ENCODE measurements at places on chromosomes 6 and 20.

DNA sequence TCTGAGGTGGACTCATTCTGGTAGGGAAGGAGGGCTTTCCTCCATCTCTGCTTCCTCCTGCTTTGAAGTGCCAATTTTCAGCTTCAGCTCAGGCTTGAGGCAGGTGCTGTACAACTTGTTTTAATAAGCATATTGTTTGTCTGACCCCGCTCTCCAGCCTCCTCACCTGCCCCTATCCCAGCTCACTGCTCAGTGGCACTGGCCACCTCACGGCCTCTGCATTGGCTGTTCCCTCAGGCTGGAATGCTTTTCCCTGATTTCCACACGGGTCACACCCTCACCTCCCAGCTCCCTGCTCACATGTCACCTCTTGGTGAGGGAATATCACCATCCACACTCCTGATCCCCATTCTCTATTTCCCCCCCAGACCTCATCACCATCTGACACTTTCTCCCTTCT, 14.3 kb downstream of the AARS2 start:
- no peak overlapping the region for H3K27ac ChIP-seq
- no peak overlapping the region for H3K4me3 ChIP-seq
- peaks cover 39% of the 10 kb centered on the region for H3K27me3 ChIP-seq

DNA sequence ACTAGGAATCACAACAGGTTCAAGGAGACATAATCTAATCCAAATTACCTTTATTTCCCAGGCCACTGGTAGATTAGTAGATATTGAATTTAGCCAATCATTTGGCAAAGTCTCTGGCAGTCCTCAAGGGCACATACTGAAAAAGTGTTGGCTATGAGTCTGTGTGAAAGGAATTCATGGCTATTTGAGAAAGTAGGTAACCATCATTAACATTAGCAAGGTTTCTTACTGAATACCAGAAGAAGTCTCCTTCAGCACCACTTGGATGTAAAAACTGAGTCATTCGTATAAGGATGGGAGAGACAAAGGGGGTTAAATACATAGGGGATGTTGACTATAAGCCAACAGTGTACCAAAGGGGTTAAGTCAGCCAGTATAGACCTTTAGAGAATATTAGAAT, 36.7 kb downstream of the AGPAT4 start:
- peaks cover 4% of the 10 kb centered on the region for H3K36me3 ChIP-seq
- H3K4me1 ChIP-seq: peaks cover 11% of the 10 kb centered on the region
- no peaks in the 10 kb centered on the region for H3K27me3 ChIP-seq
- no peak overlapping the region for H3K27ac ChIP-seq

DNA sequence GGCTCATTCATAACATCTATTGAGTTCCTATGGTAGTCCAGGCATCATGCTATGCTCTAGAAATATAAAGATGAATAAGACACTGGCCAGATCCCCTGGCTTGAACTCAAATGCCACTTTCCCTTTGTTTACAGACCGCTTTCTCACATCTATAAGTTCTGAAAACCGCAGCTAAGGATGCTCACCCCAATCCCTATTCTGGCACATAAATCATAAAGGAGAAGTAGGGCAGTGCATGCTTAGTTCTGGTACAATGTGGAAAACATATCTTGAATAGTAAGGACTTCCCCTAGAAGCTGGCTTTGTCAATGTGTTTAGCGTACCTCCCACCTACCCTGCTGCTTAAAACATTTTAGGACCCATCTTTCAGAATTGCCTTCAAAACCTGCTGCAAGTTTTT, 26.4 kb downstream of the MRS2 start:
- H3K4me1 ChIP-seq: no peaks in the 10 kb centered on the region
- no peak overlapping the region for H3K4me3 ChIP-seq
- no peak for DNase-seq
- H3K27ac ChIP-seq: no peak overlapping the region

- no peak overlapping the region for H3K4me3 ChIP-seq
- no peak for DNase-seq
- peak overlapping the region; percentile 58 for H3K27ac ChIP-seq
- H3K4me1 ChIP-seq: peaks cover 42% of the 10 kb centered on the region
Observed at GRCh38 chr6:84977363-84977705, 212.9 kb upstream of the TBX18 start.

DNA sequence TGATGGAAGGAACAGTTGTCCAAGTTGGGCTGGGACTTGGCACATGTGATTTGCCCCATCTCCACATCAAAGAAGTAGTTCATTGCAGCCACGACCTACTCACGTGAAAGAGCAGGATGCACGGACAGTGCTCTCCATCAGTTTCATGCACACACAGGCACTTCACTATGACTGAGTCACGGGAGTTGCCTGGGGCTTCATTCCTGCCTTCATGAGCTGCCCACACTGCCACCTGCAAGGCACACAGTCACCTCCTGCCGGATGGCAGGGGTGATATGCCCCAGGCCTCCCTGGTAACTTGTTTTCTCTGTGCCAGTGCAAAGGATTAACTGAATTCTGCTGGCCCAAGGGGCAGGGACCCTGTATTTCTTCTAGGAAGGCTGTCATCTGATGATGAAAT, 22.8 kb downstream of the CST5 start:
- no peak overlapping the region for H3K4me3 ChIP-seq
- no peaks in the 10 kb centered on the region for H3K4me1 ChIP-seq
- no peaks in the 10 kb centered on the region for H3K36me3 ChIP-seq
- no peak overlapping the region for H3K27ac ChIP-seq

DNA sequence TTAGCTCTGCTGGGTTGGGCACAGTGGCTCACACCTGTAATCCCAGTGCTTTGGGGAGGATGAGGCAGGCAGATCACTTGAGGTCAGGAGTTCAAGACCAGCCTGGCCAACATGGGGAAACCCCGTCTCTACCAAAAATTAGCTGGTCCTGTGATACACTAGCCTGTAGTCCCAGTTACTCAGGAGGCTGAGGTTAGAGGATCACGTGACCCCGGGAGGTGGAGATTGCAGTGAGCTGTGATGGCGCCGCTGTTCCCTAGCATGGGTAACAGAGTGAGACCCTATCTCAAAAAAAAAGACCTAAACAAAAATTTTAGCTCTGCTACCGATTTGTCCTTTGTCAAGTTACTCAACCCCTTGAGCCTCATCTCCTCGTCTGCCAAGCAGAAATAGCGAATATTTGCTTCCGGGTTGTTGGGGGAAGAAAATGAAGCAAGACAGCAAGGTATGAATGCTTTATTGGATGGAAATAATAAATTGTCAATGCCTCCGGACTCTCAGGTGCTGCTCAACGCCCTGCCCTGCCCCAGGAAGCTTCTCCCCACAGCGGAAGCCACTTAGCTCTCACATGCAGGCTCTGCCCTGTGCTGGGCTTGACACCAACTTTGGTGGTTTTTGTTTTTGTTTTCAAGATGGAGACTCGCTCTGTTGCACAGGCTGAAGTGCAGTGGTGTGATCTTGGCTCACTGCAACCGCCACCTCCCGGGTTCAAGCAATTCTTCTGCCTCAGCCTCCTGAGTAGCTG, 24.9 kb upstream of the ITCH start:
- no peaks in the 10 kb centered on the region for H3K27me3 ChIP-seq
- H3K27ac ChIP-seq: no peak overlapping the region
- peaks cover 21% of the 10 kb centered on the region for H3K4me1 ChIP-seq
- DNase-seq: no peak
- no peaks in the 10 kb centered on the region for H3K36me3 ChIP-seq
- H3K4me3 ChIP-seq: no peak overlapping the region

GRCh38 chr6:491233-491632, 99.7 kb downstream of the IRF4 start:
- no peak overlapping the region for H3K27ac ChIP-seq
- H3K4me1 ChIP-seq: no peaks in the 10 kb centered on the region
- no peaks in the 10 kb centered on the region for H3K27me3 ChIP-seq
- H3K4me3 ChIP-seq: no peak overlapping the region

- peaks cover 7% of the 10 kb centered on the region for H3K4me1 ChIP-seq
- no peak overlapping the region for H3K27ac ChIP-seq
- no peaks in the 10 kb centered on the region for H3K27me3 ChIP-seq
- DNase-seq: no peak
Observed at GRCh38 chr20:2213401-2213800, 82.4 kb upstream of the TGM3 start.

- no peak overlapping the region for H3K4me3 ChIP-seq
- H3K27ac ChIP-seq: no peak overlapping the region
- H3K27me3 ChIP-seq: no peaks in the 10 kb centered on the region
- no peaks in the 10 kb centered on the region for H3K36me3 ChIP-seq
- no peaks in the 10 kb centered on the region for H3K4me1 ChIP-seq
- DNase-seq: no peak
Observed at GRCh38 chr6:81031416-81031815, 721.1 kb downstream of the TENT5A start.

- H3K36me3 ChIP-seq: no peaks in the 10 kb centered on the region
- no peak overlapping the region for H3K4me3 ChIP-seq
- no peak for DNase-seq
Observed at GRCh38 chr6:148972481-148972880, 225.7 kb downstream of the UST start.

GRCh38 chr20:2131366-2131765, 29.7 kb downstream of the STK35 start:
- peaks cover 9% of the 10 kb centered on the region for H3K36me3 ChIP-seq
- no peaks in the 10 kb centered on the region for H3K27me3 ChIP-seq
- H3K4me1 ChIP-seq: peaks cover 38% of the 10 kb centered on the region
- DNase-seq: no peak
- H3K27ac ChIP-seq: peak overlapping the region; percentile 58

GRCh38 chr6:91132461-91132860, 545.6 kb upstream of the MAP3K7 start:
- DNase-seq: no peak
- H3K27me3 ChIP-seq: no peaks in the 10 kb centered on the region
- no peak overlapping the region for H3K4me3 ChIP-seq

- H3K27me3 ChIP-seq: no peaks in the 10 kb centered on the region
- DNase-seq: no peak
- no peaks in the 10 kb centered on the region for H3K4me1 ChIP-seq
- H3K4me3 ChIP-seq: no peak overlapping the region
- no peak overlapping the region for H3K27ac ChIP-seq
Observed at GRCh38 chr6:47934023-47934422, 152.2 kb downstream of the OPN5 start.

DNA sequence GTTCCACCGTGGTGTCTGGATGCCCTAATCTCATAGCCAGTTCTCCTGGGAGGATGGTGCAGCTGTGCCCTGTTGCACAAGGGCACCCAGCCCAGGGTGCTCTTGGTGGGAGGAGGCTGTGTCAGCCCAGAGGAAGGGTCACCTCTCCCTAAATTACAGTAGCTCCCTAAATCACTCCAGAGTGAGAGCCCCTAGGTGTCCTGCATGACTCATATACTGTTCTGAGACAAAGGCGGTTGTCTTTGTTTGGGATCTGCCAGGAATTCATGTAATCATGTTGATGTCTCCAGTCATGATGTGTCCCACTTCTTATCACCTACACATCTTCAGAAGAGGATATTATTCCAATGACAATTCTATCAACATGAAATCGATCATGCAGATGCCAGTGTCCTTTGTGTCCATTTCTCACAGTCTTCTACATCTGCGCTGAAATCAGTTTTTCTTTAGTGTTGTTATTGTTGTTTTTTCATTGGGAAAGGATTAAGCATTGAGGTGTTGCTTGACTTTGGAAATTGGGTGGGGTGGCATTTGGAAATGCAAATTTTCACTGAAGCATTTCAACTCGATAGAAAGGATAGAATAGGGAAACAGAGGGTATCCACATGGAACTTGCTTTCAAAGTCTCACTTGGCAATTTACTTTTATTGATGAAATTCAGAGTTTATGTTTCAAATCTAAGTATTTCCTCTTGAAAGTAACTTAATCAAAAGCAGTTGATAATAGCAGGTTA, 19.5 kb downstream of the PERP start:
- H3K27me3 ChIP-seq: no peaks in the 10 kb centered on the region
- no peak for DNase-seq
- no peaks in the 10 kb centered on the region for H3K36me3 ChIP-seq

- H3K36me3 ChIP-seq: no peaks in the 10 kb centered on the region
- no peak for DNase-seq
- H3K4me1 ChIP-seq: no peaks in the 10 kb centered on the region
- no peaks in the 10 kb centered on the region for H3K27me3 ChIP-seq
- no peak overlapping the region for H3K4me3 ChIP-seq
Observed at GRCh38 chr6:90458353-90459224, 128.3 kb downstream of the MAP3K7 start.

- H3K27me3 ChIP-seq: no peaks in the 10 kb centered on the region
- no peak overlapping the region for H3K4me3 ChIP-seq
- no peaks in the 10 kb centered on the region for H3K4me1 ChIP-seq
- no peaks in the 10 kb centered on the region for H3K36me3 ChIP-seq
Observed at GRCh38 chr6:23202207-23202606, 632.8 kb downstream of the HDGFL1 start.

DNA sequence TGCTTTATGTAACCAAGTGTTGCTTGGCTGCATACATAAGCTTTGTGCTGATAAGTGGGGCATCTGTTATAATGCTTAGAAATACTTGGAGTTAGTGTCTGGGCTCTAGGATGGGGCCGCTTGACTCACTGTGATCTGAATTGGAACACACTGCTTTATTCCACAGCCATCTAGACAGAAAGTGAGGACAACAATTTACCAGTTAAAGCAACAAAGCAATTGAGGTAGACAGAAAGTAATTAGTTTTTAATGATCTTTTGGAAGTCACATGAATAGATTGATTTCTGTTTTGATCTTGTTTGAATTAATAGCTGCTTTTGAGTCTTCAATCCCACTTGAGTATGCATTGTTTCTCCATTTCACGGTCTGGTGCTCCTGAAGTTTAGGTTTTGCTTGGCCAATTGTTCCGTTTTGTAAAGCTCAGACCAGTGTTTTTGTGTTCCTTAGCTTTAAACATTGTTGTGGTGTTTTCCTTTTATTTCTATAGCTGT, 157.5 kb downstream of the TRMT11 start:
- no peak for DNase-seq
- H3K4me3 ChIP-seq: no peak overlapping the region
- no peaks in the 10 kb centered on the region for H3K27me3 ChIP-seq
- no peaks in the 10 kb centered on the region for H3K4me1 ChIP-seq
- H3K27ac ChIP-seq: no peak overlapping the region

- H3K27ac ChIP-seq: peak overlapping the region; percentile 89
- DNase-seq: peak; percentile 82
- H3K4me3 ChIP-seq: peak overlapping the region; percentile 45
Observed at GRCh38 chr6:33205191-33206026, 954 bp downstream of the HSD17B8 start.

DNA sequence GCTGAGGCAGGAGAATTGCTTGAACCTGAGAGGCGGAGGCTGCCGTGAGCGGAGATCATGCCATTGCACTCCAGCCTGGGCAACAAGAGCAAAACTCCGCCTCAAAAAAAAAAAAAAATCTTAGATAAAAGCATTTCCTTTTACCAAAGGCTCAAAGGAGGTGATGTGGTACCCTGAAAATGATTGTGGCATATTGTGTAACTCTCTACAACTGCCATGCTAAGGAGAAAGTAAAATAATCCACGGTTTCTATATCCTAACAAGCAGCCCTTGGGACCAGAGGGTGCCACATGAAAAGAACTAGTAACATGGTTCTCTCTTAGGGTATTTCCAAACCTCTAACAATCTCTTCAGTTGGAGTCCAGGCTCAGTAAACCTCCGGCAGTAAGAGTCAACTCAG, 38.8 kb upstream of the SLA2 start:
- no peak for DNase-seq
- no peak overlapping the region for H3K4me3 ChIP-seq
- H3K4me1 ChIP-seq: no peaks in the 10 kb centered on the region
- H3K27ac ChIP-seq: no peak overlapping the region
- no peaks in the 10 kb centered on the region for H3K36me3 ChIP-seq

GRCh38 chr6:50992704-50993625, 174.3 kb downstream of the TFAP2B start:
- no peaks in the 10 kb centered on the region for H3K4me1 ChIP-seq
- H3K27me3 ChIP-seq: no peaks in the 10 kb centered on the region
- H3K36me3 ChIP-seq: no peaks in the 10 kb centered on the region

Data from SJSA1 (cell line).